Activated effector memory CD4-positive, alpha-beta T cell treated with anti-CD3 and anti-CD28 coated beads, Interleukin-2, amount 50 U/mL, for 16 hours (primary cell): ENCODE measurements at places on chromosomes 4 and X.
A peak's percentile ranks its signal among the peaks of the same experiment; 100 is the strongest.

DNA sequence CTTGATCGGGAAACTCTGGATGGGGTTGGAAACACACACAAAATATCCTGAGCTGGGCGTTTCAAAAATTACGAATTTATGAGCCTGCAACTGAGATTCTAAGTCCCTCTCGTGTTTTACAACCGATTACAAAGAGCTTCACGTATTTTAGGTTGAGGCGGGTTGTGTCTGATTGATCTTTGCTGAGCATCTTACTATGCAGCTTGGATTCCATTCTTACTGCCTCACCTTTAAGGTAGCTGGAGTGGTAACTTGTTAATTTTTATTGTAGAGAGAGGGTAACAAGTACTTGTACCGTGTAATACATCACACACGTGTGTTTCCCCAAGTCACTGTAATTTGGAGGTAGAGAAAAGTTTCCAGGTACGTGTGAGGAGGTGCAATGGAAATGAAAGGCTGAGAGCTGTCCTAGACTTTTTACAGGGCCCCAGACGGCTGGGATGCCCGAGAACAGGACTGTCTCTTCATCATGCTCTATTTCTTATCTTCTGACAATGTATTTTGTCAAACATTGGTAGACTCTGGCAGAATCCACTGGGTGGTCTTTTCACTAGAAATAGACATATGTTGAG is 97.8 kb upstream of the TENM3 start:
- no peak for DNase-seq

- no peak for DNase-seq
Observed at GRCh38 chr4:85886665-85887064, 411.7 kb downstream of the ARHGAP24 start.

- DNase-seq, result no peak
Observed at GRCh38 chrX:13090027-13090338, 45.6 kb upstream of the FAM9C start.

DNA sequence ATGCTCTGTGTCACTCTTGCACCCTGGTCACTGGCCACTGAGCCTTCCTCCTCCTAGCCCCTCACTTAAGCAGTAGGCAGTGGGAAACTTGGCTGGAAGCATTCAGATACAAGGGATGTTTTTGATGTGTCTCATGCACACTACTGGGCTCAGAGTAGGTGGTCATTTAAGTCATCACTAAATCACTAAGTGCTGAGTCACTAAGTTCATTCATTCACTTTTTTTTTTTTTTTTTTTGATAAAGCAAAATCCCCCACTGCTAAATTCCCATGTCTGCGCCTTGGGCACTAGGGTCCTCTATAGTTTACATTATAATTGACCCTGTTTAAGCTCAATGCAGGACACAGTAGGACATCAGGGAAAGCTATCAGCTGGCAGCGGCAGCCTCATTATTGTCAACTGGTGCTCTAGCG is 182.4 kb upstream of the MBNL3 start:
- DNase-seq, result no peak

GRCh38 chrX:153593811-153594500 is 5.0 kb downstream of the CCNQ start:
- DNase-seq, result no peak

DNA sequence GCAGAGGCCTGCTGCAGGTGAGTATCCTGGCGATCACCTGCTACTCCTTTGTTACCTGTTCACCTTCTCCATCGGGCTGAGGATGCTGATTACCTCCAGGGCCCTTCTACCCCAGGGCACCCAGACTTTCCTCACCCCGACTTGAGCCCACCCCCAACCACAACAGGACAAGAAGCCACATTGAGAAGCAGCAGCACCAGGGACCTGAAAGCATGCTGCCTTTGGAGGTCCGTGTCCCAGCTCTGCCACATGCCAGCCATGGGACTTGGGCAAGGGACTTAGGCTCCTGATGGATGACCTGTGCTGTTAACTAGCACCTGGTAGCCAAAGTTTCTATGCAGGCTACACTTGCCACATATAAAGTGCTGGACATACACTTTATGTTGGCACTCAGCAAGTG is 89.7 kb downstream of the CPZ start:
- peak; percentile 24 for DNase-seq

DNA sequence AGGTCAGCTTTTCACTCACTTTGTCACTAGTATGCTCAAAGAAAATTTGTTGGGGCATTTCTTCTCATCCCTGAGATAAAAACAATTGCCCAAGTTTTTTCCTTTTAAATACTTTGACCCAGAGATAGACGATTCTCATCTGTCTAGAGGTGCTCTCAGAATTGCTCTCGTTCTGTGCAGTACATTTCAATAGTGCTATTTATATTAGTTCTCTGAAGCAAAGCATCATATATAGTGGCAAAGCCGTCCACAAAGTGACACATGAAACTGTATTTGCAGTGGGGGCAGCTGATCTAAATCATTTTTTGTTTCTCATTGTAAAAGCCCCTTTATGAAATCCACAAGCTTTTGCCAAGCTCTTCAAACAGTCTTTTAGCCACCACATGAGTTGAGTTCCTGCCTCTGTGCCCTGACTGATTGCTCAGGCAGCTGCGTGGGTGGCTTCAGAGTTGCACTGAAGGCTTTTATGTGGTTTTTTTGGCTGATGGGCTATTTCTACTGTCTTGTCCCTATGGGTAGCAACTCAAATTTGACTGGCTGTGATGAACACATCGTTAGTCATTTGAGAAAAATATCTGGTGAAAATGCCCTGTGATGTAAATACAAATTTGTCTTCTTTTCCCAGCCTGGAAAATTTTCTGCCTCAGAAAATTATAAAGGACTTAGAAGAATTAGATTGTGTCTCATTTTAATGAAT is 119.1 kb upstream of the OTUD4 start:
- peak; percentile 83 for DNase-seq

GRCh38 chrX:98350940-98351339 is 1467.2 kb downstream of the RPA4 start:
- no peak for DNase-seq

DNA sequence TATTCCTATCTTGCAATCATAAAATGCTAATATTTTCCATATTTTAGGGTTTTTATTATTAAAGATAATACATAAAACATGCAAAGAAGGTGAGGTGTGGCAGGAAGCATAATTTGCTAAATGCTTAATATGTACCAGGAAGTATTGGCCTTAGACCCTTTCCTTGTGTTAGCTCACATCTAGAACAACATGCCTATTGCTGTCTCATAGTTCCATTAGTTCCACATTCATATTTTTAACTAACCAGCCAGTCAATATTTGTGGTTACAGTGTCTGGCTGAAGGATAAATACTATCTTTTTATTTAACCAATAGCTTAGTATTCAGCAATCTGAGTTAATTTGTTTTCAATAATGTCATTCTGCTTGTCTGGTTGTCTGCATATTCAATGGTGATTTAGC is 432.6 kb downstream of the INPP4B start:
- no peak for DNase-seq

DNA sequence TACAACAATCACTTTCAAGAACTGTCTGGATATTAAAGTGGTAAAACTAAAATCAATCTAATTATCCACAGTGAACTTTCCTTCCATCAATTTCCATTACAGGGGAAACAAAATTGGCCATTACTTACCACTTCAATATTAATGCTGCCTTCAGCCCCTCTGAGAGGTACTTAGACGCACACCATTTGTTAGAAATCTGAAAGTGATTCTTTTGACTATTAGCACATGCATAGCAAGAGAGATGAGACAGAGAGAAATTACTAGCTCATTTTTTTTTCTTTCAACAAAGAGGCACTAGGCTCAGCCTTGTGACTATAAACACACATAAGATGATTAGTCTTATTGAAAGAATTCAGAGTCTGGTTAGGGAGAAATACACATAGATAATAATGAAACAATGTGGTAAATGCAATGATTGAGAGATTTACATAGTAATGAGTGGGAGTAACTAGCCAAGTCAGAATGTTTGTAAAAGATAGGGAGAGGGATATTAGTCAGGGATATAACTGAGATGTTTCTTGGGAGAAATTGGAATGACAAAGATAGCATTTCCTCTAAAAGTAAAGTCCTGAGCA is 93.3 kb downstream of the YIPF7 start:
- no peak for DNase-seq

DNA sequence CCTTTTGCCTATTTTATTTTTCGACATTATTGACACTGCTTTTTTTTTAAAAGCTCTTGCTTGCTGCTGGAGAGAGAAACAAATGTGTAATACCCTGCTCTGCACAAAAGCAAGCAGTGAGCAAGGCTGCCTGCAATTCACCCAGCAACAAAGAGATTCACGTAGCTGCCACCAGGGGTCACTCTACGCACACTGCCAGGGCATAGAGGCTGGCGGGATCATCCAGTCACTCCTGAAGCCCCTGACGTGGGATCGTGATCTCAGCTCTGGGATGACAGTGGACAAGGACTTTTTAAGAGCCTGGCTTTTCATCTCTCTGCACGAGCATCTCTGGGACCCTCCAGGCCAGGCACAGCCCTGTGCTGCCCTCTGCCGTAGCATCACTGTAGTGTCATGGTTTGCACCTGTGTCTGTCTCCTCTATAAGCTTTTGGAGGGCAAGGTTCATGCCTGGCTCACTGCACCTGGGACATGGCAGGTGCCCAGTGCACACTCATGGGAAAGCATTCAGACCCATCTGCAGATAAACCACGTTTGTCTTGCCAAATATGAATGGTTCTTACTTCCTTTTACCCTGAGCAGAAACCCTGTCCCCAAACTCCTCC is 19.8 kb downstream of the C4orf50 start:
- DNase-seq, result peak; percentile 80

- DNase-seq, result no peak
Observed at GRCh38 chr4:89492581-89493071, 185.0 kb upstream of the GPRIN3 start.

- no peak for DNase-seq
Observed at GRCh38 chrX:153882086-153882498, 3.9 kb downstream of the L1CAM start.

GRCh38 chrX:135581496-135581895 is 61.0 kb downstream of the INTS6L start:
- no peak for DNase-seq

GRCh38 chrX:54029529-54030143 is 14.6 kb downstream of the PHF8 start:
- DNase-seq, result no peak

- no peak for DNase-seq
Observed at GRCh38 chr4:53920116-53920515, 144.3 kb downstream of the CHIC2 start.

- DNase-seq, result no peak
Observed at GRCh38 chr4:3261411-3262207, 12.7 kb downstream of the MSANTD1 start.

DNA sequence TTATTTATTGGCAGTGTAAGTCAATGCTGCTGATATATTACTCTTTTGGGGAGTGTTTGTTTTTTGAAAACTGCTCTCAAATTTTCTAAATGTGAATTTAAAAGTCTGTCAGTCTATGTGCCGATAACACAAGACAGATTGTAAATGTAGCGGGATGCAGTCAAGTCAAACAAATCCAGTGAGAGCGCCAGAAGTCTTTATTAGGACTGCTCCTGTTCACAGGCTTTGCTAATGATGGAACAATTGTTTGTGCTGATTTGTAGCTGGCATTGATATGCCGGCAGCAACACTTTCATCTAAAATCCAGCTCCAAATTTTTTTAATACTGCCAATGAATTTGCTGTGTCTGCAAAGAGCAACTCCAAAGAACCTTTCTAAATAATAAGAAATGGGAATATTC is 78.7 kb upstream of the TET2 start:
- DNase-seq, result no peak

DNA sequence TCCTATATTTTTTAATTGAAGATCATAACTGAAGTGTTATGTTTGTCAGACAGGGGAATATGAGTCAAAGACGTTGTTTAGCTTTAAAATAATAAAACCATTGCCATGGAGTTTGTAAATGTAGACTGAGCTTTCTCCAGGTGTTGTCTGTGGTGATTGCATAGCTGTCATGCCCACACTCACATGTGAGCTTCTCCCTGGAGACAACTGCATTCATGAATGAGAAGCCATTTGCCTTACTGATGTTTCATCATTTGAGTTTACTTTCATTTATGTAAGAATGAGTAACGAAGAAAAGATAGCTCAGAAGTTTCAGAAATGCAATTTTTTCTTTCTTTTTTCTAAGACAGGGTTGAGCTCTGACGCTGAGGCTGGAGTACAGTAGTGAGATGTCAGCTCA is 339.1 kb downstream of the GALNTL6 start:
- no peak for DNase-seq

- DNase-seq, result no peak
Observed at GRCh38 chrX:111151764-111152163, 55.8 kb downstream of the PAK3 start.

- peak; percentile 53 for DNase-seq
Observed at GRCh38 chrX:2445662-2446623, 54.8 kb downstream of the DHRSX start.

GRCh38 chr4:74111990-74112389 is 13.0 kb upstream of the CXCL2 start:
- no peak for DNase-seq

- no peak for DNase-seq
Observed at GRCh38 chr4:158824425-158825274, 55.8 kb downstream of the FNIP2 start.

DNA sequence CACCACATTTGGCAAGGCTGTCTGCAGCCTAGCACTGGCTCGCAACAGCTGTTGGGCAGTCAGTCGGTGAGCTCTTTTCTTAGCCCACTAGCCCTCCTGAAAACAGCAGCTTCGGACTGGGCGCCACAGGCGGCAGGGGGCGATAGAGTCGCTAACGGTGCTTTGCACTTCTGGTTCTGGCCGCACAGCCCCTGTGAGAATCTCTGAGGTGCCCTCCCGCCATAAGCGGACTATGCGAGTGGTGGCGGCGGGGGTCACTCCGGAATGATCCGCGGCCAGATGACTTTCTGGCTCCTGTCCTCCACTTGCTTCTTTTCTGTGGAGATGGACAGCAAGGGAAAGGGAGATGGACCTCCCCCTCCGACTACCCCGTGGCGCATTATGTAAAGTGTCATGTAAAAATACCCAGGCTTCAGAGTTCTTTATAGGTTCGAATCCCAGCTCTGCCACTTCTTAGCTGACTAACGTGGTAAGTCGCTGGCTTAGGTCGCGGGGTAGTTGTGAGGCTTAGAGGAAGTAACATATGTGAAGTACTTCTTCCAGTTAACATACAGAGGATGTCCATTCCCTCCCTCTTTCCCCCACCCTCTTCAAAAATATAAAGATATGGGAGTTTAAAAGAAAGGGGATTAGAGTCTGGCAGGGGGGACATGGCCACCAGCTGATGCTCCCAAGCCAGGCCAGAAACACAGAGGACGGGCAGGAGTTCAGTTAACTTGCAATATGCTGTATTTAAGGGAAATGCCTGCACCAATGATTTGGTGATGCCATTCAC is 11.0 kb downstream of the ARHGAP36 start:
- no peak for DNase-seq

- DNase-seq, result no peak
Observed at GRCh38 chrX:37847733-37848197, 394 bp upstream of the DYNLT3 start.

DNA sequence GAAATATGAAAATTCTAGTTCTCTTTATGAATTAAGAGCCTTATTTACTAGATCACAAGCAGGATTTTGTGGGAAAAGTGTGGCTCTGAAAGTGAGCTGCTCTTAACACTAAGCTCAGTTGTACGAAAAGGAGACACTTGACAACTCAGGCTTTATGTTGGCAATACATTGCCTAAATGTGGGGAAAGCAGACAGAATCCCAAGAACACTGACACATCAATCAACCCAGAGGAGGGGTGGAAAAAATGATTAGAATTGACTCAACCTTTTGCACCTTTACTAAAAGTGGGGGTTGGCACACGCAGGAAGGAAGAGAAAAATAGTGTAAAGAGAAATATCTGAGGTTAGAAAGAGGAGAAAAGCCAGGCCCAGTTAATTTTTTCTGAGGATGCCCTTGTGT is 61.6 kb downstream of the CHST7 start:
- DNase-seq, result no peak

GRCh38 chr4:76280488-76281441 is 25.8 kb upstream of the STBD1 start:
- no peak for DNase-seq
